T-helper 17 cell (primary cell): ENCODE measurements at places on chromosomes 2 and 18. TPM values are rescaled to one million over a fixed set of nuclear protein-coding genes. Genes with fewer than 3 reads are reported as not detected.

The RIT2 gene
- total RNA-seq: not detected

- DNase-seq: no peak
Observed at GRCh38 chr18:51251625-51252024, 54.1 kb upstream of the MEX3C start.

DNA sequence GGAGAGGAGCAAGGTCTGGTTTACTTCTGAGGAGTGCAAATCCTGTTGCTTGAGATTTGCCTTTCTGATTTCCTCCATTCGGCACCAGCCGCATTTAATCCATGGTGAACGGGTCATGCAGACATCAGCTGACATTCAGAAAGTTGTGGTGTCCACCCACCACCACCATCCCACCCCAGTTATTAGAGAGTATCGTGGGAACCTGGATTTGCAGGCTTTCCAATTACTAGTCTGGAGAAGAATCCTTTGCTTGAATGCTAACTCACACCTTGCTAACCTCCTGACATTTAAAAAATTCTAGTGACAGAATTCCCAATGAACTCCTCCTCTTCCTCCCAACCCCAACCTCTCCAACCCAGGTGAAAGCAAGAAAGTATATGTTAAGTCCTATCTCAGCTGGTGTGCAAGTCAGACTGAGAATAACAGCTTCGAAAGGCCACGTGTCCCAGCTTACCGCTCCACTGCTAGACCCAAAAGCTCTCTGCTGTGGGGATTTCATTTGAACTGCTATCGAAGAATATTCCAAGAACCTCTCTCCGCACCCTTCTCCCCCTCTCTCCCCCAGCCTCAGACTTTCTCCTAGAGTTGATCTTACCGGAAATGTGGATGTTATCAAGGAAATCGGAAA is 17.7 kb downstream of the BCL11A start:
- DNase-seq: no peak

DNA sequence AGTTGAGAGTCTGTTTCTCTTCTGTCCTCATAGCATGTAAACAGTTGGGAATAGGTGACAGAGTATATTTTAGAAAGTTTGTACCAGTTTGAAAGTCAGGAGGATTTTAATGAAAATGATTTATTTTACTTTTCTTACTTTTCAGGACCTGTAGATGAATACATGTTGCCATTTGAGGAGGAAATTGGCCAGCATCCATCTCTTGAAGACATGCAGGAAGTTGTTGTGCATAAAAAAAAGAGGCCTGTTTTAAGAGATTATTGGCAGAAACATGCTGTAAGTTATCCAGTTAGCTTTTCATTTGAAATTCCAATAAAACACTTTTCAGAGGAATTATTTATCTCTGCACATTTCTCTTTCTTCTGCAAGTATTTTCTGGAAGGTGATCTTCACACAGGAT is 81.1 kb downstream of the ACVR2A start:
- DNase-seq: no peak

DNA sequence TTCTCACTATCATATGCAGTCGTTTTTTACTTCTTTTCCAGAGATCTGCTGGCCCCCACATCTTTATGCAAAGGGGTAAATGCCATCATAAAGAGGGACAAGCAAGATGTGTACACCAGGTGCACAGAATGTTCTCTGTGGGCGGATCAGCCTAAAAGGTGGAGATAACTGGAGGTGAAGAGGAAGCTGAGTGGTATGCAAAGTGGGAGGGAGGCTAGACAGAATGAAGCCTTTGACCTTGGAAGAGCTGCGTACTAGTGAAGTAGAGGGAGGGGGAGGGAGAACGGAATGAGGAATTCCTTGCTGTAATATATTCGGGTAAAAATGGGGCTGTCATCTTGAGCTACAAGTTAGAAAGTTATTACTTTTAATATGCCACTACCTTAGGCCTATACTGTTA is 287.5 kb upstream of the VRK2 start:
- no peak for DNase-seq

DNA sequence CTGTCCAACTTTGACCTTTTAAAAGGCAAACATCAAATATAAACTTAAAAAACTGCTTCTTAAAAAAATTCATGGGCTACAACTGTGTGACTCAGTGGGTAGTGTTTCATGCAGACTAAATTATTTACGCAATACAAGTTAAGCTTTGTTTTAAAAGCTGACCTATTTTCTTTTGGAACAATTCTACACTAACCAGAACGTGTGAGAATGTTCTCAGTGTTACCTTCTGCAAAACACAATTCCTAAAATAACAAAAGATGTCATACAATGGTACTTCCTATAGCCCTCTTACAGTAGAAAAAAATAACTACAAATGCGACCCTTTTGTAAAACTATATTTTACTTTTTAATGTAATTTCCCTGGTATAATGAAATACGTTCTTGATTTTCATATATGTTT is 793.8 kb upstream of the FSHR start:
- no peak for DNase-seq

DNA sequence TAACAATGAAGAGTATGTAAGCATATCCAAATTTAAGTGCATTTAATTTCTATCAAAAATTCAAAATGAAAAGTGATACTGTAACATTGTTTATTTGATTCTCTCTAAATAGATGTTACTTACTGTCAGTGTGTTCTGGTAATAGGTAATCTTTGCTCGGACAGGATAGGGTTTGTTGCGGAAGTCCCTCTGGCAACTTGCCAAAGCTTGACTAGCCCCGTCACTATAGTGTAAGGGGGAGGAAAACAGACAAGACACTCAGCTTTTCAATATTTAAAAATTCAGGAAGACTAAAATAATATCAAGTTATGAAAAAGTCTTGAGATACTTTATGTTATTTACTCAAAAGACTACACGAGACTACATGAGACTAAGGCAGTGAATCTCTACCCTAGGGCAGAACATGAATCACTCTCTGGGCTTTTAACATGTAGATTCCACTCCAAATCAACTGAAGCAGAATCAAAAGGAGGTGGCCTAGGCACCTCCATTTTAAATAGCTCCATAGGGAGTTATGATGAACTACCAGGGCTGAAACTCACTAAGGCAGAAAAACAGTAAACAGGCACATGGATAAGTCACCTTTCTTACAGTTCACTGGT is 5.9 kb downstream of the LMAN1 start:
- DNase-seq: no peak

- DNase-seq: no peak
Observed at GRCh38 chr18:11532758-11533512, 76.5 kb upstream of the SLC35G4 start.

- no peak for DNase-seq
Observed at GRCh38 chr2:193332941-193333340, 1138.2 kb upstream of the TMEFF2 start.

- no peak for DNase-seq
Observed at GRCh38 chr2:26469092-26469710, 8.7 kb downstream of the OTOF start.

DNA sequence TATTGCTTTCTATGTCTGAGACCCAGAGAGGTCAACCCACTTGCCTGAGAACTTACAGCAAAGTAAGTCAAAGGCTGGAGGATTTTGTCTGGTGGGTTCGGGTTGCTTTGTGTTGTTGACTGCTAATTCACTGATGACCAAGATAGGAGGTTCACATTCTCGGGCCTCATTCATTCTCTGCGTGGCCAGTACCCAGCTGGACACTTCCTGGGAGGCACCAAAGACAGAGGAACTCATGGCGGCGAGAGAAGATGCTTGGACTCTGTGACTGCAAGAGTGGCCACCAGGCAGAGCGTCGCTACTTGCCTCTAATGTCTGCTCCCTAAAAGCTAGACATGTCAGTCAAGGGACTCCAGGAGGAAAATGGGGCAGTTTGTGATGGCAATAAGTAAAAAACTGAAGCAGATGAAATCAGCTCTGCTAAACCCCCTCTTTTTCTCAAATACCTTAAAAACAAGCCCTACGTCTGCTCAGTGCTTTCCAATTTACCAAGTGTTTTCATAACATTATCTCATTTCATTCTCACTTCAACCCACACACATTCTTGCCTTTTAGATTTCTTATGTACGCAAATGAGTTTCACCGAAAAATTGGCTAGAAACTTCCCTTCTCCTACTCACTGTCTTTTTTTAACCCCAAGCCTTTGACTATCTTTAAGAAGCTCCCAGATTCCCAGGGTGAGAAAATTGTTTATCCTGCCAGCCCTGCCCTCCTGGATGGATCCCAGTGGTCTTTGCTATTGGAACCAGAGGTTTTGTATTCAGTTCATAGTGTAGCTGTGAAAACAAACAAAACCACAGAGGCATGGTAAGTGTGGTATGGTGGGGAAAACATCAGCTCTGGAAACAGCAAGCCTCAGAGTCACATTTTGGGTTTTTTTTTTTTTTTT is 4.9 kb upstream of the LBH start:
- no peak for DNase-seq
